Daoy (cell line): ENCODE measurements at places on chromosomes 7 and 10. TPM values are rescaled to one million over a fixed set of nuclear protein-coding genes. Genes with fewer than 3 reads are reported as not detected.

- DNase-seq = no peak
Measured at GRCh38 chr10:130741901-130742855, 569.3 kb downstream of the TCERG1L start.

GRCh38 chr7:98599886-98600285, 17.2 kb upstream of the NPTX2 start:
- no peak for DNase-seq

DNA sequence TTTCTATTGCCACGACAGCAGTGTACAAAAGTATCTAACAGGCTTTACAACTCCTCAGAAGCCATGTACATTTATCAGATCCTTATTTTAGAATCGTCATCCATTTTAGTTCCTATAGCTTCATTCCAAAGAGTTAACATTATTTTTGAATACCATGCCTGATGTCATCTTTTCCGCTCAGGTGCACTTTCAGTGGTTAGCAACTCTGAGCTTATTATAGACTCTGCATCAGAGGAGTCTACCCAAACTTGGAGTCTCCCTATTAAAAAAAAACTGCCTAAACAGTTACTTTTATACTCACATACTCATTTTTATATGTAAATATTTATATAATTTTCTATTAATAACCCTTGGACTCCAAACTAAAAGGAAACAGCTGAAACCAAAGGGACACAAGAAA, 31.6 kb upstream of the PRSS37 start:
- DNase-seq = no peak

- no peak for DNase-seq
Measured at GRCh38 chr7:24781106-24781505, 23.8 kb upstream of the GSDME start.

The CALML5 gene
- not detected in 2 replicates for total RNA-seq
